Astrocyte of the spinal cord (primary cell): ENCODE measurements at places on chromosomes 11 and 22.
A peak's percentile ranks its signal among the peaks of the same experiment; 100 is the strongest.

DNA sequence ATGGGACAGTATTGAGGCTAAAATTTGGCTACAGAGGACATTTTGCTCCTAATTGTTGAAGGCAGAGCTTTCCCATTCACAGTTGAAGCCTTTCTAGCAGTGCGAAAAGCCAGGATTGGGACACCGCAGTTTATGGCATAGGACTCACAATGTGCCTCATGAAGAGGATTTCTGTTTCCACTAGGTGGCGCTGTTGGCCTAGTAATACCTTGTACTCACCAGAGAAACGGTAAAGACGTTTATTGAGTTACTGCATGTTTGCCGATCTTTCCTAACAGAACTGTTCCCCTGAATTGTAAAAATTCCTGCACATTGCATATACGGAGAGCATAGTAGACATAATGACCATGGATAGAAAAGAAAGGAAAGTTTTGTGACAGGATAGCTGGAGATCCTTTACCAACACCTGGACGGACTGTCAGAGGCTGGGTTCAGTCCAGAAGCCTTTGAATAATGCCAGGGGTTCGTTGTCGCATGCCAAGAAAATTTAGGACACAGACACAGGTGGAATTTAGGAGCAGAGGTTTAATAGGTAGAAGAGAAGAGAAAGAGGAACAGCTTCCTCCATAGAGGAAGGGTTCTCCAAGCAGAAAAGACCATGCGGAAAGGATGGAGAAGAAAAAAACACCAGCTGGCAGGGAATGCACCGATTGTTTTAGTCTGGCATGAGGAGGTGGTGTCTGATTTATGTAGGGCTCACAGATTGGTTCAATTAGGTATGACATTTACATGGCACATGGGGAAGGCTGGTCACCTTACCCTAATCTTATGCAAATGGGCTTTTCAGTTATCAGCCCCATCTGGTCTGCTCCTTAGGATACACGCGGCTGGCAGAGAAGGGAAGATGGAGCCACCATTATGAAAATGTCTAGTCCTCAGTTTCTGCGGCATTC, 10.8 kb upstream of the OR51D1 start:
- DNase-seq = peak; percentile 66

DNA sequence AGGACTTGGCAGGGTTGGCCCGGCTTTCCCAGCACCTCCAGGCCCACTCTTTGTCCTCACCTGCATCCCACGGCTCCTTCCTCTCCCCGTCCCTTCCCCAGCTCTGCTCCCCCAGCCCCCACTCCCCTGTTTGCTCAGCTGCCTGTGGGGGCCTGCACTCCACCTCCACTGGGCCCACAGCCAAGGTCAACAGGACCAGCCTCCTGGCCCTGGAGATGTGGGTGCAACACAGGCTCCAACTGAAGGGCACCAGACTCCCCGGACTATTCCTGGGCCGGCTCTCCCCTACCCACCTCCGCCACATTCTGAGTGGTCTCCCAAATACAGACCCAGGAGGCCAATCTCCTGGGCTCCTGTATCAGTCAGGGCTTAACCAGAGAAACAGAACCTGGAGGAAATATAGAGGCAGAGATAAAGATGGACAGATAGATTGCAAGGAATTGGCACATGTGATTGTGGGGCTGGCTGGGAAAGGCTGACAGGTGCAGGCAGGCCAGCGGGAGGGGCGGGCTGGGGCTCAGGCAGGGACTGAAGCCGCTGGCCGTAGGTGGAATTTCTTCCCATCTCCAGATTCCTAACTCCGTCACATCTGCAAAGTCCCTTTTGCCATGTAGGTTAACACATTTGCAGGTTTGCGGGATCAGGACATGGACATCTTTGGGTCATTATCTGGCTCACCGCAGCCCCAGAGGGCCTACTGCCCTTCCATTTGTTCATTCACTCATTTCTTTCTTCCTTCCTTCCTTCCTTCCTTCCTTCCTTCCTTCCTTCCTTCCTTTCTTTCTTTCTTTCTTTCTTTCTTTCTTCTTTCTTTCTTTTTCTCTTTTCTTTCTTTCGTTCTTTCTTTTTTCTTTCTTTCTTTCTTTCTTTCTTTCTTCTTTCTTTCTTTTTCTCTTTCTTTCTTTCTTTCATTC, 45.8 kb upstream of the MYH9 start:
- no peak for DNase-seq

GRCh38 chr11:116037861-116038260, 533.6 kb upstream of the CADM1 start:
- DNase-seq = peak; percentile 18

DNA sequence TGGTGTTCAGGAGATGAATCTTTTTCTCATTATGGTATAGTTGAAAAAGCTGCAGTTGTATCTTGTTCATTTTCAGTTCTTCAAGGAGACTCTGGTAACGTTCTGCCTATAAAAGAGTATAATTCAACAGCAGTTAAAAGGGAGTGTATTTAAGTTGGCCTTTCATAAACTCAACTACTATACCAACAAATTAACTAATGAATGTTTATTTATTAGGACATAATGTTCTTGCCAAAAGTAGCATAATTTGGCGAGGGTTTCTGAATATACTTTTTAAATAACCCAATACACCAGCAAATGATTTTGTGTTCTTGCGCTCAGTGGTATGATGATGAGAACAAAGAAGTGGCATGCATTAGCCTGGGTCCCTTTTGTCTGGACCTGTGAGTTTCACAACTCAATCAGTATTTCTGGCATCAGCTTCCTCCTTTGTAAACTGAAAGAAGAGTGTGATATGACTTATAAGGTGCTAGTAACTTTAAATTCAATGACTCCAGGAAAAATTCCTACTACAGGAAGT, 10.9 kb downstream of the SMC1B start:
- no peak for DNase-seq

- DNase-seq = no peak
Observed at GRCh38 chr11:76150141-76150540, 56.2 kb downstream of the WNT11 start.

GRCh38 chr11:12057299-12057980, 49.0 kb upstream of the DKK3 start:
- no peak for DNase-seq

DNA sequence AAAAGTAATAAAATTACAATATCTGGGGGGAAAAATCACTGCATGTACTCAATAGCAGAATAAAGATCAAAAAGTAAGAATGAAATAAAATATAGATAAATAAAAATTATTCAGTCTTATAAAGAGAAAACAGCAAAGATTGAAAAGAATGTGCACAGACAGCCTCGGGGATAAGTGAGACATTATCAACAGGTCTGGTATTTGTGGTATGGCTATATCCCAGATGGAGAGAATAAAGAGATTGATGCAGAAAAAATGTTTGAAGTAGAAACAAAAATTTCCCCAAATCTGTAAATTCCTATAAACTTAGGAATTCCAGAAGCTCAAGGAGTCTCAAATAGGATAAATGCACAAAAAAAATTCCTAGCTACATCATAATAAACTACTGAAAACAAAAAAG, 74.5 kb upstream of the LUZP2 start:
- peak; percentile 17 for DNase-seq

DNA sequence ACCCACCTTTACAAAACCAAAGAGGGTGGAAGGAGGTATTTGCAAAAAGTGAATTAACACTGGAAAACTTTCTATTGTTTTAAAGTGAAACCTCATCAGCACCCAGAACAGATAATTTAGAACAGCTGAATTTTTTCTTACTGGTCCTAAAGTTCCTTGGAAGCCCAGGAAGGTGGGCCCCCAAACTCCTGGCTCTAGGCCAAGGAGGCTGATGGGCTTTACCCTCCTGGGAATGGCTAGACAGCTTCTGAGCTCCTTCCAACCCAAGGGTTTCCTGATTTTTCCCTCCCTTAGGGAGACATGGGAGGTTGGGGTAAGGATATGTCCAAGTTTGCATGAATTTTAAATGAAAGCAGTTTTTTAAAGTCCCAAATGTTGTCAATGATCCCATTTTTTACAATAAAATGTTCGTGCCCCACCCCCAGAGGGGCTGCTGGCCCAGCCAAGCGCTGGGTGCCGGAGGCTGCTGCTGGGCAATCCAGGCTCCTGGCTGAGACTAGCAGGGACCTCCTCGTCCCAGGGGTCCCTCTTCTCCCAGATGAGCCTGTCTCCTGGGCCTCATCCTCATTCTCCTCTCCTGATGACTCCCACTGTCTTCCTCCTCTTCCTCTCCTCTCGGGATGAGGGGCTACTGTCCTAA, 28.4 kb downstream of the RELT start:
- no peak for DNase-seq

DNA sequence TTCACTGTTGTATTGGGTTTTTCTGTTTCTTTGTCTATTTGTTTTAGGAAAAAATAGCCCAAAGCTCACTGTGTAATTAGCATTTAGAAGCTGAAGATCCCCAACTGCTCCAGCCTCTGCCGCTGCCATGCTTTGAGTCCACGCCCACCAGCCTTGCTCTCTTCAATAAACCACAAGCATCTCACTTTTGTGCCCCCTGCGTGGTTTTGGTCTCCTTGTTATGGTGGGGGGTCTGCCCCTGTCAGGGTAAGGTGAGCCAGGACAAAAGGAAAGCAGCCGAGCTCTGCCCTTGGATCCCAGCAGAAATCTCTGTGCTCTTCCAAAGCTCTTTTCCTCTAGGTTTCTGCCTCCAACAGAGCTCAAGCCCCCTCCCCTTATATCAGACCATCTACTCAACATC, 4.2 kb downstream of the SCGB1A1 start:
- no peak for DNase-seq

- DNase-seq = no peak
Observed at GRCh38 chr11:111748035-111748804, 18.0 kb downstream of the PPP2R1B start.

DNA sequence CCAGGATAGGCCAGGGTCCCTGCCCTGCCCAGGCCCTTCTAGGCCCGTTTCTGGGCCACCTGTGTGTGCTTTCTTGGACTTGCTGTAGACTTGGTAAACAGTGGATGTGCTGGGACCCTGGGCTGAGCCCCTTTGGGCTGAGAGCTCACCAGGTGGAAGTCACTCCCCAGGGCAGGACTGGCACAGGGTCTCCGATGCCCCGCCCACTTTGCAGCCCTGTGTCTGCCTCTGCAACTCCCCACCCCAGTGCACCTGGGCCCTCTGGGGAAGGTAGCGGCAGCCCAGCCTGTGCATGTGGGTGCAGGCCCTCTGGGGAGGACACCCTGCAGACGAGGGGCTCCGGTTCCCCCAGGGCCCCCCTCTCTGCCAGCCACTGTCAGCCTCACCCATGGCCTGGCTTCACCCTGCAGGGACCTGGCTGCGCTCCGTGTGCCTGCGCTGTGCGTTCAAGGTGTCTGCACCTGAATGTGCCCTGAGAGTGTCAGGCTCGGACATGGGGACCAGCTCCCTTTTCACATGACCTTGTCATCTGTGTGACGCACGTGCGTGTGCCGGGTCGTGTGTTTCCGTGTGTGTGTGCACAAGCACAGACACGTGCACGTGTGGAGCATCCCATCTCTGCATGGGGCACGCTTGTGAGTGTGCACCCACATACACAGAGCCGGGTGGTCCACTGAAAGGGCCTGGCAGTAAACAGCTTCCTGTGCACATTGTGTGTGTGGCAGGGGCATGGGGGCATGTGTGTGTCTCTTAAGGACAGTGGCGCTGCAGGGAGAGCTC, 118.5 kb downstream of the KCNQ1OT1 start:
- DNase-seq = no peak

GRCh38 chr11:79045800-79046304, 395.0 kb downstream of the TENM4 start:
- peak; percentile 43 for DNase-seq

DNA sequence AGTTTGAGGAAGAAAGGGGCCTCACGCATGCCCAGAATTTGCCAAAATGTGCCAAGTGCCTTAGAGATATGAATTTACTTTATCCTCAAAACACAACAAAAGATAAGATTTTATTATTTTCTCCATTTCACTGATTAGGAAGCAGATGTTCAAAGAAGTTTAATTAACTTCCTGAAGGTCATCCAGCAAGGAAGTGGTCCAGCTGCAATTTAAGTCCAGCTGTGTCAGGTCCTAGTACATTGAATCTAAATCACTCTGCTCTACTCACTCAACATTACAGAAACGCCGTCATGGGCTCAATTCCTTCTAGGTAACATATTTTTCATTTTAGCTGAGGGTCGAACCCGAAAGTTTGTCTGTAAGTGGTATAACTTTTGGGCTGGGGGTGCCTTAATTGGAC, 115.4 kb downstream of the CCDC34 start:
- DNase-seq = no peak

DNA sequence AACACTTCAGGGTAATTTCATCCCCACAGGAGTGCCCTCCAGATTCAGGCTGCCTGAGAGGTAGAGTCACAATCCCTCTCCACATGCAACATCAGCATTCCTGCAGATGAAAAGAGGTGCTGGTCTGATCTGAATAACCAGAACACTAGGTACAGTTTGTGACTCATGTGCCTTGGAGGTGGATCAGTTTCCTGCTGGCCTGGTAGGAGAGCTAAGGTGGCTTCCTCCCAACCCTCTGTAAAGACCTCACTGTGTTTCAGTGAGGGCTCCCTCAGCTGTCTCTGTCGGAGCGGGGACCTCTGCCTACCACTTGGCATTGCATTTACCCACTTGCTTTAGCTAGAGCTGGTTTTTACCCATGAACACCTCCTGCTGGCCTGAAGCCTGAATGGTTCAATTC, 7.6 kb downstream of the OR9G1 start:
- no peak for DNase-seq

DNA sequence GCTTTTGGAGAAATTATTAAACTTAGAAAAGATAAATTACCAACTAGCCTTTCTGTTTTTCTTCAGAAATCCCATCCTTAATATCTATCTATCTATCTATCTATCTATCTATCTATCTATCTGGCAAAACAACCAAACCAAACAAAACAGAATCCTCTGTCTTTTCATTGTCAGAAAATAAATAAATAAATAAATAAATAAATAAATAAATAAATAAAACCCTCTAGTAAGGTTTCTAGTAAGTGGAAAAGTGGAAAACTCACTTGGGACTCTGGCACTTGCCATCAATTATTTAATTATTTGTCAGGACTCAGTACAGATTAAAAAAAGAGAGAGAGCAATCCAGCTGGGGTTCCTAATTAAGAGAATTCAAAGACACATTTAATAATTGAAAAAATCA, 556.2 kb upstream of the CHORDC1 start:
- DNase-seq = no peak

DNA sequence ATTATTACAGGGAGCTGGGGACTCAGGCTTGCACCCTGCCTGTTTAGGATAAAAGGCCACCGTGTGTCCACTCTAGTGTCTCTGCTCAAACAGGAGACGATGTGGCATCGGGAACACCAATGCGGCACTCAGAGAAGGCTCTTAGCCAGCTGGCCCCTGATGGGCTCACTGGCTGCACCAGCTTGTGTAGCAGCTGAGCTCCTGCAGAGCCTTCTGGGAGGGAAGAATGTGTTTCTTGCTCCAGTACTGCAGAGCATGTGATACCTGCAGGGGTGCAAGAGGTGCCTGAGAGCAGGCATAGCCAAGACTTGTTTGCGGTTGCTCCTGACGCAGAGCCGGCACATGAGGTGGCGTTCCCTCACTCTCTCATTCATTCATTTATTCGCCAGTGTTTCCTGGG, 44.4 kb upstream of the KCNQ1OT1 start:
- DNase-seq = no peak

- no peak for DNase-seq
Observed at GRCh38 chr11:87894961-87895360, 280.3 kb downstream of the RAB38 start.

DNA sequence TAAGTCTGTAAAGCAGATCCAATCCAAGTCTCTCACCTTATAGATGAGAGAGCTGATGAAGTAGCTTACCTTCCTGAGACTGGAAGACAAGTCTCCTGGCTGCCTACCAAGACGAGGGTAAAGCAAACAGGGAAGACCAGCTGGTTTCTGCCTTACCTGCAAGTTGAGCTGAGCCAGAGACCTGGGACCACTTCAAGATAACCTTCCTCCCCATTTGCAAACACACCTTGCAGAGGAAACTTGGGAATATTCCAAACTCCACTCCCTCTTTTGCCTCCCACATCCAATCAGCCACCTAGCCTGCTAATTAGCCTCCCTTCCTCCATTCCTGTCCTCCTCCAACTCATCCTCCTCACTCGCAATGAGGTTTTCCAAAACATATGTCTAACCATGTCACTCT, 23.4 kb upstream of the ROBO3 start:
- no peak for DNase-seq
